ENCODE measurements at places on chromosomes 4 and X.

GRCh38 chrX:147072747-147073146, 258.2 kb upstream of the CXorf51A start:
- DNase-seq = no peak

DNA sequence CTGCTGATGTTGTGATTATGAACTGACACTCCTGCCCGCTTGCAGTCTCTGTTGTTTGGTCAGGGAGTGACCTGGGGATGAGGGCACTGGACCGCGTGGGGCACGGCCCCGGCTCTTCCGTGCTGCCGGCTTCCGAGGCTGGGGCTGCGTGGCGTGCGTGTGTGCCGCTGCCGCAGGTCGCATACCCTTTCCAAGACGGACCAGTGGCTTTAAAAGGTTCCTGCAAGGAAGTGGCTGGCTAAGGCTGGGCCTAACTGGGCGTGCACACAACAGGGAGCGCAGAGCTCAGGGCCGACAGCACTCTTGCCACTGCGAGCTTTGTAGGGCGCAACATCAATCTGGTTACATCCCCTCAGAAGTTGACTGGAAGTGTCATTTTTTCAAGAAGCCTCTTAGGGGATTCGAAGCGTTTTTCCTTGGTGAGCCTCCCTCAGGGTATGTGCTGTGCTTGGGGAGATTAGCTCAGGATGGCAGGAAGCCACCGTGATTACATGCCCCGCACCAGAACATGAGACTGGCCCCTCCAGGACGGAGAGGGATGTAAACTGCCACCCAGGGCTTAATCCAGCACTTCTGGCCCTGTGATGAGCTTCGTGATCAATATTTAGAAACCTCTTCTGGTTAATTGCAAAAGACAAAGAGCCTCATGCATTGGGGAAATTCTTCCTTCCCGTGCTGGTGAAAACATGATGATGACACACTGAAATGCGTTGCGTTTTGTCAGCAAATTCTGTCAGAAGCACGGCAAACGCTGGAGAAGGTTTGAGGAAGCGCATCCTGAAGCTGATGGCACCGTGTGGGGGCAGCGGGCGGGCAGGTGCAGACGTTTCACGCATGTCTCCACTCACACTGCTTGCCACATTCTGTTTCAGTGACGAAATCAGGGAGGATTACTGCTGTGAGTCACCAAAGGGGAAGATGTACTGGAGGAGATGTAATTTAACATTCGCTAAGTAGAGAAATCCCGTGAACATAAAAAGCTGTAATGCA, 11.1 kb downstream of the MAEA start:
- no peak for DNase-seq

- DNase-seq = no peak
Observed at GRCh38 chrX:122113376-122113775, 1066.0 kb downstream of the GLUD2 start.

GRCh38 chr4:3369781-3370674, 71.7 kb upstream of the HGFAC start:
- DNase-seq = peak; percentile 51

DNA sequence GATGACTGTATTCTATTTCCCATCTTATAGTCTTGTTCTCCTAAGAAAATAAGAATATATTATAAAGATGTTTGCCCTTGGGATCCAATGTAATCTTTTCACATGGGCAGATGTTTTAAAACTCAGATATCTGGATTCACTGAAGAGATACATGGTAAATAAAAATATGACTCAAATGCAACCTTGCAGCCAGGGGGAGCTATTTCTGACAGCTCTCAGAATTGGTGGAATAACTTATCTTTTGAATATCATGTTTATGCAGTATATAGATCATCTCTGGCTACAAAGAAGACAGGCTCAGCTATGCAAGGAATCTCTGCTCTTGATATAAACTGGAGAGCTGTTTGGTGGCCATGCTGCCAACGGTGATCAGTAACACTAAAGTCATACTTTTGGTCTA, 274.7 kb downstream of the GLUD2 start:
- no peak for DNase-seq

GRCh38 chr4:121656269-121656641, 40.5 kb downstream of the ANXA5 start:
- peak; percentile 23 for DNase-seq

DNA sequence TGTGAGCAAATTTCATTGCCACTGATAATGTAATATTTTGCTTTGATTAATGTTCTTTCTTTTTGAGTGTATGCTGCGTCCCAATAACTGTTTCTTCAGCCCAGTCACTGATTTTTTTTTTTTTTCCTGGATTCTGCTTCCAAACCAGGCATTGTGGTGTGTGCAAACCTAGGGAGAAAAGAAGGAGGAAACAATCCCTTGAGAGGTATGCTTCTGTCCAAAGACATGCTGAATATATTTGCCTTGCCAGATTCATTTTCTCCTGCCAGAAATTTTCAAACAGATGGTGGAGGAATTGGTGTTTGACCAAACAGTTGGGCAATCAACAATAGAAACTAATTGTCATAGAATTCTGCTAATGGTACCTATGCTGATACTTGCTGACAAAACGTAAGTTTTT, 753.6 kb downstream of the RPA4 start:
- DNase-seq = no peak

- no peak for DNase-seq
Observed at GRCh38 chrX:40165861-40166260, 68.1 kb upstream of the BCOR start.

- no peak for DNase-seq
Observed at GRCh38 chr4:83552083-83552482, 16.2 kb downstream of the GPAT3 start.

DNA sequence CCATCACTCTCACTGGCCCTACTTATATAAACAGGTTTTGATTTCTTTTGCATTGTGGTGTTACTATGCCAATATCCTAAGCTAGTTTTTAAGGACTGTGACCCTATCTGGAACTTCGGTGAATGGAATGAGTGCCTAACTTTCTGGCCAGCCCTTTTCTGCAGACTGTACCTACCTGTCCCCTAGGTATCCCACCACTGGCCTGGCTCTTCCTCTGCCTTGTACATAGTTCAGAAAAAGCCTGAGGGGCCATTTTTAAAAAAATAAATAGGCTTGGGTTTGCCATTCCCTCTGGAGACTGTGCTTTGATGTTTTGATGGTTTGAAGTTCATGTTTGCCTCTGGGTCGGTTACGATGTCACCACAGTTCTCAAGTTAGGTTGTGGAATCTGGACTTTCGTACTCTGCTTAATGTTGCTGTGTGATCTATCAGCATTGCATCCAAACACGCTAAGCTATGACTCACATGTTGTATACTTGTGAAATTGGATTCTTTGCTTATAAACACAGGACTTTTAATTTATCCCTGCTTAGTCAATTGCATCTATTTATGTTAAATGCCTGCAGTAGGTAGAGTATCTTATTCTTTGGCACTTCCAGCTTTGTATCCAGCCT, 182.0 kb downstream of the ANKRD50 start:
- DNase-seq = no peak

GRCh38 chr4:76723924-76724323, 174.0 kb downstream of the SOWAHB start:
- DNase-seq = no peak

GRCh38 chrX:140318296-140318695, 186.6 kb downstream of the SOX3 start:
- DNase-seq = no peak

GRCh38 chr4:183700407-183700806, 41.3 kb downstream of the TRAPPC11 start:
- no peak for DNase-seq

GRCh38 chr4:138567696-138568095, 325.5 kb upstream of the SLC7A11 start:
- no peak for DNase-seq

DNA sequence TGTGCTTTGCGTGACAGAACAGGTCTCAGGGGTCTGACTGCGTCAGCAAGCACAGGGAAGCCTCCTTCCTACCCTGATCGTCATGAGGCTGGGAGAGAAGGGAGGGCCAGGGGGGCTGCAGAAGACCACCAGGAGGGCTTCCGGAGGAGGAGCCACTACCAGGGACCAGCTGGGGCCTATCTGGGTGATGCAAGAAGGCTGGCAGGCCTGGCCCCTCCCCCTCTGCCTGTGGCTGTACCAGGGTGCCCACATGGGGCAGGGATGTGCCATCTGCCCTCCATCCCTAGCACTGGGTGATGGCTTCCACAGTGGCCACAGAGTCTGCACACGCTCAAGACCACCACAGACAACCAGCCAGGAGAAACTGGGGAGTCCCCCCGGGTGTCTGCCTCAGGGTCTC, 116.4 kb upstream of the NKX1-1 start:
- no peak for DNase-seq

DNA sequence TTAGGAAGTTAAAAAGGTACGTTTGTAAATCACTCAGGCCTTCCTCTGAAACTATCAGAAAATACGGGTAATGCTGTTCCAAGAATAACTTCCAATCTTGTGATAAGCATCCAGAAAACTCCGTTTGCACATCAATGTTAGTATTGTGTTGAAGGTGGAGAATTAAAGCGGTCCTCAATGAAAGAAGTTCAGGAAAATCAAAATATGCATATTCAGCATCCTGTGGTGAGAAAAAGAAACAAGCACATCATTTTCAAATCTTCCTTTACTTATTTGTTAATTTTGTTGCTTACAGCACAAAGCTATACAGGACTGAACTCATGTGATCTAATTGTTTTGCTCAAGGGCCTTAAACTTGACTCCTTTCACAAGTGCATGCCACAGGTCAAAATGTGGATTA, 18.5 kb downstream of the DDX60L start:
- no peak for DNase-seq

- no peak for DNase-seq
Observed at GRCh38 chr4:169241464-169241863, 29.3 kb downstream of the SH3RF1 start.

GRCh38 chrX:49856819-49857218, 22.5 kb upstream of the USP27X start:
- DNase-seq = no peak

GRCh38 chr4:112379306-112379705, 82.1 kb downstream of the ALPK1 start:
- DNase-seq = no peak

Measured in GM20000 (cell line).